NCI-H1436 (cell line): ENCODE measurements at places on chromosomes 12 and 14.

DNA sequence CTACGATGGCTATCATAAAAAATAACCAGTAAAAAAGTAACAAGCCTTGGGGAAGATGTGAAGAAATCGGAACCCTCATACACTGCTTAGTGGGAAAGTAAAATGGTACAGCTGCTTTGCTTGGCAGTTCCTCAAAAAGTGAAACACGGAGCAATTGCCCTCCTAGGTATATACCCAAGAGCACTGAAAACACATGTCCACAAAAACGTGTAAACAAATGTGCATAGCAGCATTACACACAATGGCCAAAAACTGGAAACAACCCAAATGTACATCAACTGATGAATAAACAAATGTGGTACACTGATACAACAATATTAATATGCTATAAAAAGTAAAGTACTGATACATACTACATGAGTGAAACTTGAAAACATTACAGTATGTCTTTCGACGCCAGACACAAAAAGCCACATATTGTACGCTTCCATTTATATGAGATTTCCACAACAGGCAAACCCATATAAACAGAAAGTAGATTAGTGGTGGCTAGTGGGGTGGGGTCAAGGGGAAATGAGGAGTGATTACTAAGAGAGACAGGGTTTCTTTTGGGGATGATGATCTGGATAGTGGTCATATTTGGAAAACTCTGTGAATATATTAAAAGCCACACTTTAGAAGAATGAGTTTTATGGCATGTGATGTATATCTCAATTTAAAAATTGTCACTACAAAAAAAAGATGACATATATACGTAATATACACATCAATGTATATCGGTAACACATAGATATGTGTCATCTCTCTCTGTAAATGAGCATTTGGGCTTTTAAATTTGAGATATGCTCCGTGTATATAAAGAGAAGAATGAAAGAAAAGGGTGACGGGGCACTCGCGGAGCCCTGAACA lies 996 bp downstream of the SLC41A2 start:
- no peak for DNase-seq

- no peak for DNase-seq
Observed at GRCh38 chr14:33510991-33511390, 439.9 kb downstream of the EGLN3 start.

- DNase-seq = no peak
Observed at GRCh38 chr12:5562581-5562980, 130.7 kb downstream of the NTF3 start.

DNA sequence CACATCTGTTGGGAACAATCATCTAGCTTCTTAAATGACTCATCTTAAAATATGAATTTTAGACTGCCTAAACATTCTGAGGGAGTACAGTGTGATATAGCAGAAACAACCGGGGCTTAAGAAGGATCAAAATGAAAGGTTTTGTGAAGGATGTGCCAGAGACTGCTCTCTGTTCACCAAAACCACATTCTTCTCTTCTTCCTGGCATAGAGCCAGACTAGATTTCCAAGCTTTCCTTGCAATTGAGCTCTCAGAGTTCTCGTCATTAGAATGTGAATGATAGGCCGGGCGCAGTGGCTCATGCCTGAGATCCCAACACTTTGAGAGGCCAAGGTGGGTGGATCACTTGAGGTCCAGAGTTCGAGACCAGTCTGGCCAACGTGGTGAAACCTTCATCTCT lies 94.5 kb downstream of the LRRIQ1 start:
- DNase-seq = no peak

GRCh38 chr14:45587142-45587541 lies 334.1 kb upstream of the MIS18BP1 start:
- no peak for DNase-seq

- no peak for DNase-seq
Observed at GRCh38 chr12:38160318-38161122, 156.1 kb upstream of the ALG10B start.

DNA sequence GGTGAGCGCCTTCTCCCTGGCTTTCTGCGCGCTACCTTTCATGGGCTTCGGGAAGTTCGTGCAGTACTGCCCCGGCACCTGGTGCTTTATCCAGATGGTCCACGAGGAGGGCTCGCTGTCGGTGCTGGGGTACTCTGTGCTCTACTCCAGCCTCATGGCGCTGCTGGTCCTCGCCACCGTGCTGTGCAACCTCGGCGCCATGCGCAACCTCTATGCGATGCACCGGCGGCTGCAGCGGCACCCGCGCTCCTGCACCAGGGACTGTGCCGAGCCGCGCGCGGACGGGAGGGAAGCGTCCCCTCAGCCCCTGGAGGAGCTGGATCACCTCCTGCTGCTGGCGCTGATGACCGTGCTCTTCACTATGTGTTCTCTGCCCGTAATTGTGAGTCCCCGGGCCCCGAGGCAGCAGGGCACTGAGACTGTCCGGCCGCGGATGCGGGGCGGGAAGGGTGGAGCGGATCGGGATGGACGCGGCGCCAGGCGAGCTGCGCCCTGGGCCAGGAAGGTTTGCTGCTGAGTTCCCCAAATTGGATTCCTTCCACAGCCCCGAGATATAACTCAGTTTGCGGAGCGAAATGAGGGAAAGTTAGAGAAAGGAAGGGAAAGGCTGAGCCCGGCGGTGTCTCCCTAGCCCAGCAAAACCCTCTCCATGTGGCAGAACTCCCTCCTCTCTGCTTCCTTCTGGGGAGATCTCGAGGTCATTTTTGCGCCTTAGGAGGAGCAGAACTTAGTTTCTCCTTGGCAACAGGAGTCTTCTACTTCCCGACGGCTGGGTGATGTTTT lies 972 bp downstream of the PTGDR start:
- no peak for DNase-seq
